ENCODE measurements at places on chromosomes 16 and 17.

DNA sequence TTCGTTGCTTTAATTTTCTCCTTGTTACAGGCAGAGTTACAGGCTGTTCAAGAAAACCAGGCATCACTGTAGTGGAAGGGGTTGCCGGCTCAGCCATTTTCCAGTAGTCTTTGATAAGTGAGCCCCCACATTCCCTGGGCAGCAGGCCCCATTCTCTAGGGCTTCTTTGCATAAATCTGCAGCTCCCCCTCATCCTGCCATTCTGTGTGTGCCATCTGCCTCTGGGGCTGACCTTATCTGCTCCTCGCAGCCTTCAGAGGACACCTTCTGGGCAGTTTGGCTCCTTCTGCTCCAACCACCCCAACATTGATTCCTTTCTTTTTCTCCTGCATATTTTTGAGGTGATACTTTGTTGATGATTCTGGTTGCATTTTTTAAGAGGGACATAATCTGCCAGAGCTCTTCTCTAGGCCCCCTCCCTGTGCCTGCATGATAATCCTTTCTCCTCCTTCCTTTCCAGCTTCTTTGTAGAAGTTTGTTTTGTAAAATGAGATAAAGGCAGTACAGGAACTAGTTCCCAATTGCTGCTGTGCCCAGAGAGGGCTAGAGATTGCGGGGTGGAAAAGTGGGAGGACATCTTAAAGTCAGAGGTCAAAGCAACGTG is 17.1 kb downstream of the RND2 start:
- ATAC-seq, result no peak

GRCh38 chr16:75854152-75854551 is 127.9 kb upstream of the CPHXL start:
- ATAC-seq, result no peak

- ATAC-seq, result no peak
Observed at GRCh38 chr17:58970609-58971450, 135.8 kb downstream of the TRIM37 start.

GRCh38 chr16:64425381-64425780 is 696.5 kb downstream of the CDH11 start:
- no peak for ATAC-seq

- no peak for ATAC-seq
Observed at GRCh38 chr17:2406903-2407790, 6.3 kb upstream of the MNT start.

DNA sequence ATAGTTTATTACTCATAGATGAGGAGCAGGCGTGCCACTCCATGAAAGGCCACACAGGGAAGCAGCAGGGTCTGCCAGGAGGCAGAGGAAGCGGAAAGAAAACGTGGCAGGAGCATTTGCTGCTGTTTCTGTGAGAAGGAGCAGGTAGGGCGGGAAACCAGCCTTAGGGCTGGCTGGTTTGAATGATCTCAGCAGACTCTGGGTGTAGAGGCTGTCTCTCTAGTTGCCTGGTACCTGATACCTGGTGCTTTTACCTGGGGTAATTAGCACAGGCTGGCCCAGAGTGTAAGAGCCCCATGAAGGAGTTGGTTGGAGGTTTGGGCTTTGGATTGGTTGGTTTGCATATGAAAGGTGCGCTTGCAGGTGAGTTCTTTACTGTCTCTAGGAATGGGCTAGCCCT is 205.0 kb upstream of the CACNG3 start:
- ATAC-seq, result no peak

DNA sequence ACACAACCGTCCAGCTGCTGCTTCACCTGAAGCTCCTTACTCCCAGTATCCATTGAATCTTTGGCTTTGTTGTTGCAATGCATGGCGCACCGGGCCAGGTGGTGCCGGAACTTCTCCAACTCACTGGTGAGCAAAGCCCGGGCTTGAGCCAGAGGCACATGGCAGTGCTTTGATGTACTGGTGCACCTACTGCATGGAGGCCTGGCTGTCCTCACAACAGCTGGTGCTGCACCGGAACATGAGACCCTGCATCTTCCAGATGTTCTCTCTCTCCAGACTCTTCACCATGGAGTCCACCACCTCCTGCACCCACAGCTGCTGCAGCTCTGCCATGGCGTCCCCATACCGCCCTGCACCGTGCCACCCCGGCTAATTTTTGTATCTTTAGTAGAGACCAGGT is 10.2 kb downstream of the TACO1 start:
- no peak for ATAC-seq

DNA sequence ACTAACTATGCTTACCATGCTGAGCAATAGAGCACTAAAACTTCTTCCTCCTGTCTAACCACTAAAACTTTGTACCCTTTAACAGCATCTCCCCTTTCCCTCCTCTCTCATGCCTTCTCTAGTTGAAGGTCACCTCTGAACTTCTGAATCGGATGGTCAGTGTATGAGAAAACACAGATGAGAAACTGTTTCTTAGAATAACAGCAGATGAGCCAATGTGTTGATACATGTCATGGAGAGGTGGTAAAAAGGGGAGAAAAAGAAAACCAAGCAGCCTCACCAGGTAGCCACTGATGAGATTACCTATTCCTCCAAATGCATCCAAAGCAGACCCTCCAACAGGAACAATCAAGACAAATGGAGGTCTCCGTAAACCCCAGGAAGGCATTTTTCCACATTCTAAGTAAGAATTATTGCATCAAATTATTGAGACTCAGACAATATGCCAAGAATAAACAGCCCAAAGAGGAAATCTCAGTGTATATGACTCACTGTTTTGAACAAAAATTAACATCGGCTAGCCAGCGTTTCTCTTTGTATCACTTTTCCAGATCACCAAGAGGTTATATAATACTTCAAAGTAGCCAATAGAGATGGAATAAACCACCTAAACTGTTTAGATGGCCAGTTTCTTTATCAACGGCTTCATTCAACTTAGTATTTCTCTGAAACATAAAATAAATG is 793.3 kb upstream of the SOX9 start:
- ATAC-seq, result no peak

- no peak for ATAC-seq
Observed at GRCh38 chr17:1673041-1673785, 11.5 kb downstream of the PRPF8 start.
